ENCODE measurements at places on chromosomes 11 and 22.

DNA sequence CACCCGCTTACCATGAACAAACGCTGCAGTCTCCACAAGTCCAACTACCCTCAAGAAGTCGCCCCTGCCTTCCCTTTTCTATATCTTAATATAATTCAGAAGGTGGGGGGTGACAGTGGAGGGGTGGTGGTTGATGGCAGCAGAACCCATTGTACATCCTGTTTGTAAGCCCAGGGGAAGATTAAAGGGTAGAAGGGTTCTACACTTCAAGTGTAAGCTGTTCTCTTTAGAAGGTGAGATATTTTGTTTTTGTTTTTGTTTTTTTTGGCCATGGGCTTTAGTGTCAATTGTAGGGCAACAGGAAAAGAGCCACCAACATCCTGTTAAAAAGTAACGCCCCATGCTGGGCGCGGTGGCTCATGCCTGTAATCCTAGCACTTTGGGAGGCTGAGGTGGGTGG lies 34.9 kb upstream of the RRAS2 start:
- no peak for DNase-seq

- DNase-seq, result no peak
Measured at GRCh38 chr11:89502301-89502700, 11.1 kb upstream of the NOX4 start.

DNA sequence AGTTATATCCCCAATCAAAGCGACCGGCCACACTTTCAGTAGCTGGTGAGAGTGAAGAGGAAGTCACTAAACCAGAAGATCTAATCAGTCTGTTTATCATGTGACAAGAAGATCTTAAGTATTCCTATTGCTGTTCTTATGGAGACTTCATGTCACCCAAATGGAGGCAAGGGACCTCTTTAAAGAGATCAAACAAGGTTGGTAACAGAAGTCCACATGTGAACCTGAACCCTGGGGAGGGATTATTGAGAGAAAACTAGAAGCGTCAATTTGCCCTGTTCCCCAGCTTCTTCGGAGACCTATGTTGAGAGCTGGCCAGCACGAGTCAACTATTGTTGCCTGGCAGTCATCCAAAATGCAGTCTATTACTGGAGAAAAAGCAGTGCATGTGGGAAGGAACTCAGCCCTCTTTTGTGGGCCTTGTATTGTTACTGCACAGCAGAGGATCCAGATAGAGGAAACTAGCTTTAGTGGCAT lies 76.9 kb upstream of the CTSC start:
- no peak for DNase-seq

DNA sequence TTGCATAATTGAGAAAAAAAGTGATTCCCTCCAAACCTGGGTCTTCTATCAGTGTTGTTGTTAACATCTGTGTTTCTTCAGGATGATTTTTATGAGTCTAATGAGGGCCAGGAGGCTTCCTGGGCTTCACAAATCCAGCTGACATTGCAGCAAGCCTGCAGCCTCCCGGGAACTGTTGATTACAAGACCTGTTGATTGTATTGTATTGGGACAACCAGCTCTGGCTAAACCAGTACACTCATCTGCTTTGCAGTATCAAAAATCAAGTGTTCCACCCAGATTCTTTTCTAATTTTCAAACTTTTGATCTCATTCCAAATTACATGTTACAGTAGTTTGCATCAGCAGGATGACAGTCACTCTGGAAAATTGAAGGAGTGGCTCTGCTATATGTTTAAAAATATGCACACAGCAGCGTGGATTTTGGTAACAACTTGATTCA lies 16.1 kb upstream of the PRSS23 start:
- no peak for DNase-seq

- DNase-seq, result no peak
Measured at GRCh38 chr22:17201285-17201945, 17.8 kb downstream of the ADA2 start.

DNA sequence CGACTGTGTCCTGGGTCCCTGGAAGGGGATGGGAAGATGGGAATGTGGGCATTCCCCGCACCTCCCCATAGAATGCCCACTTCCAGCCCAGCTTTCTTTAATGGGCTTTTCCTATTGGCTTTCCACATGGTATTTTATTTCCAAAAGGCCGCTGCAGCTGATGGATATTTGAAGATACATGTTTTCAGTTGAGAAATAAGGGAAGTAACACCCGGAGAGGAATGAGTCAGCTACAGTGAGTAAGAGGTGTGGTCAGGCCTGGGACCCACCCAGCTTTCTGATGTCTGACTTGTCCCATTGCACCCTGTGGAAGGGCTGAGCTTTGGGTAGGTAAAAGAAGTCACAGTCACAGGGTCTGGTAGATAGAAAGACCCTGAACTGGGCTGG lies 476.9 kb downstream of the MIAT start:
- DNase-seq, result no peak

DNA sequence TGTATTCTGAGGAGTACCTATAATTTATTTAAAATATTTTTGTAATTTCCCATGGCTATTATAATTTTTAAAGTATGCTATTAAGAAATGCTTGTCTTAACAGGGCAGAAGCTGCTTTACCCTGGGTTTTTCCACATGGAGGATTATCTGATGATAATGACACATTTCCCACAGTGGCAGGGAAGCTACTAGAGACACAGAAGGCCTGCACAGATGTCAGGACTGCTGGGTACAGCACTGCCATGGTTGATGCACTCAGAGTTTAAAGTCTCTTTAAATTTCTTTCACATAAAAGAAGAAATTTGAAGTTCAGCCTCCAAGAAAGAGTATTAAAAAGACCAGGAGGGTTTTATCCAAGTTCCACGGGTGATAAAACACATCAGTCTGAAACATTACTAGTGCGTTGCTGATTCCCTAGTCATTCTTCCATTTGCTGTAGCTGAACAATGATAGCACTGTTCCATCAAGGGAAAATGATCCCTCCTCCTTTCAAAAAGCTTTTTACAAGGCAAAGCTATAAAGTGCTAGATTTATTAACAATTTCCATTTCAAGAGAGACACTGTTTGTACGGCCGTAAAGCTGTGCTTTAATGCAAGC lies 363.0 kb downstream of the CNTN5 start:
- DNase-seq, result no peak

GRCh38 chr11:5605849-5606248 lies 9.4 kb downstream of the TRIM6 start:
- DNase-seq, result no peak

- DNase-seq, result no peak
Measured at GRCh38 chr22:45130891-45131290, 32.8 kb upstream of the NUP50 start.

DNA sequence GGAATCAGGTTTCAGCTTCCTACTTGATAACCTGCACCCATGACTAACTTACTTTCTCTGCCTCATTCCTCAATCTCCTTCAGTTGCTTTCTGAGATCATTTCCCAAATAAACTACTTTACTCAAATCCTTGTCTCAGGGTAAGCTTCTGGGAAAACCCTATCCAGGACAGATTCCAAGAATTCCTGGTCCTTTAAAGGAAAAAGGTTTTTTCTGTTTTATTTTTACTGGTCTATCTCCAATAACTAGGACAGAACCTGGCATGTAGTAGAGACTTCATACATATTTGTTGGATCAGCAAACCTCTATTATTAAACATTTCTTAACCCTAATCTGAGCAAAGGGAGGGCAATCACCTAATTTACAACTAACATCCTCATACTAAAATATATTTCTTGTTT lies 910.5 kb upstream of the CHORDC1 start:
- no peak for DNase-seq

- no peak for DNase-seq
Measured at GRCh38 chr22:19995611-19996339, 20.8 kb downstream of the ARVCF start.
